ENCODE measurements at places on chromosomes 12 and 14.

DNA sequence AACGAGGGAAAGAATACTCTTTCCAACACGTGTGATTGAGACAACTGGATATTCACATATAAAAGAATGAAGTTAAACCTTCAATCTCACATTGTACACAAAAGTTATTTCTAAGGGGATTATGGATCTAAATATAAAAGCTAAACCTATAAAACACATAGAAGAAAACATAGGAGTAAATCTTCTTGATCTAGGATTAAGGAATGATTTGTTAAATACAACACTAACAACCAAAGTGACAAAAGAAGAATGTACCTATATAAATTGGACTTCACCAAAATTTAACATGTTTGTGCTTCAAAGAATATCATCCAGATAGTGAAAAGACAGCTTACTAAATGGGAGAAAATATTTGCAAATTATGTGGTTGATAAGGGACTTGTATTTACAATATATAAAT is 36.9 kb upstream of the DLGAP5 start:
- DNase-seq, result no peak

DNA sequence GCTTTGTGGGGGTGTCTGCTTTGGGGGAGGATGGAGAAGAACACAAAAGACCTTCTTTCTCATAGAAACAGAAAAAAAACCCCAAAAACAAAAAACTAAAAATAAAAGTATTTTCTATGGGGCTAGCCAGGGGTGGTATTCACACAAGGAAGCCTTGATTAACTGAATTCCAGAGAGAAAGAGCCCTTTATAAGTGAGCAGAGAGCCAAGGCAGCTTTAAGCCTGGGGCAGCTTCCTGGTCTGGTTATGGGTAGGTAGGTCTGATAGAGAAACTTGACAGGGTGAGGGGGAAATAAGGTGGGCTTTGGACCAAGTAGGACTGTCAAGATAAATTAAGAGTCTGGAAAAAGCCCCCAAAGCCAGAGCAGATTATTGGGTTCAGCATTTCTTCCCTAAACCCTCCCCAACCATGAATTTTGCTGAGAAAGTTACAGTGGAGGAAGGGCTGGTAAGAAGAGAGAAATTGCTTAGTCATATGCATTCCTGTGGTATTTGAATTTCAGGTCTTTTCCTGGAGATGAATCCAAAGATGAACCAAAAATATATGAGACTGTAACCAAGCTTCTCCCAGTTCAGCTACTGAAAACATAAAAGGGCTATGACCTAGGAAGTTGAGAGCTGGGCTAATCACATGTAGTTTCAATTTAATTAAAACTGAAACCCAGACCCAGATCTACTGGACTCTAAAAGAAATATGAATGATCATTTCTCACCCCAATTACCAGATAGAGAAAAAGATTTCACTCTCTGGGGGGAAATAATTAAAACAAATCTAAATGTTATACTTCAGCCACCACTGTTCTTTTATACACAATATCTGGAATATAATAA is 144.8 kb downstream of the TBC1D30 start:
- no peak for DNase-seq

- DNase-seq, result no peak
These were observed 5.1 kb downstream of the COX14 start for GRCh38 chr12:50117057-50117622.

GRCh38 chr12:4987076-4988046 is 56.3 kb upstream of the KCNA5 start:
- DNase-seq, result no peak

DNA sequence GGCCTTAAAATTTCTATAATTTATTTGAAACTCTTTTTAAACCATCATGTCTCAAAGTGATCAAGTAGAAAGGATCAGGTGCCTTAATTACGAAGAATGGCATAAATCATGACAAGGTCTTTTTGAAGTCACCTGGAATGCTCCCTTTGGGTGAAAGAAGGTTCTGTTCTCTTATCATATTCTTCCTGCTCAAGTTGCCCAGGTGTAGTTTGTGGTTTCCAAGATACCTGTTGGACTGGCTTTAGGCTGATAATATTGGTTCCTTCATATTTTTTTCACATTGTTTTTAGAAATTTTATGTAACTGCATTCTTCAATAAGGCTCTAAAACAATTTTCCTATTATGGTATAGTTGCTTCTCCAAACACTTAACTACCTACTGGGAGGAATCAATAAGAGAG is 29.2 kb downstream of the RASSF3 start:
- DNase-seq, result no peak

DNA sequence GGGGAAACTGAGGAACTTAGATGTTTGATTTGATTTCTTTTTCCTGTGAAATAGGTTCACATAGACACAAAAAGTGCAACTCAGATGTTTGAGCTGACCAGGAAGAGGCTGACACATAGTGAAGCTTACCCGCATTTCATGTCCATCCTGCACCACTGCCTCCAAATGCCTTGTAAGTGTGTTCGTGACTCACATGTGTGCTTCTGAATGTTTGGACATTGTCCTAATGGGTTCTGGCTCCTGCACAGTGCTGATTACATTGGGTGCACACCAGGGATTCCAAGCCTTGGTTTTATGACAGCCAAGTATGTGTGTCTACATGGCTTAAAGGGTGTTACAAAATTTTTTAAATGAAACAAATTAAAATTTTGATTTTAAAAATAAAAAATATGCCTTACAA is 137.4 kb downstream of the DAAM1 start:
- DNase-seq, result no peak

DNA sequence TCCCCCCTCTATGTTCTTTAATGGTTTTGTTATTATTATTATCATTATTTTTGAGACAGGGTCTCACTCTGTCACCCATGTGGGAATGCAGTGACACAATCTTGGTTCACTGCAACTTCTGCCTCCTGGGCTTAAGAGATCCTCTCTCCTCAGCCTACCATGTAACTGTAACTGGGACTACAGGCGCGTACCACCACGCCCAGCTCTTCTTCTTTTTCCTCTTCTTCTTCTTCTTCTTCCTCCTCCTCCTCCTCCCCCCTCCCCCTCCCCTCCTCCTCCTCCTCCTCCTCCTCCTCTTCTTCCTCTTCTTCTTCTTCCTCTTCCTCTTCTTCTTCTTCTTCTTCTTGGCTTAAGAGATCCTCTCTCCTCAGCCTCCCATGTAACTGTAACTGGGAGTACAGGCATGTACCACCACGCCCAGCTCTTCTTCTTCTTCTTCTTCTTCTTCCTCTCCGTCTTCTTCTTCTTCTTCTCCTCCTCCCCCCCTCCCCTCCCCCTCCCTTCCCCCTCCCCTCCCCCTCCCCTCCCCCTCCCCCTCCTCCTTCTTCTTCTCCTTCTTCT is 5.4 kb upstream of the KRT7 start:
- DNase-seq, result no peak

All from GM19239 (cell line).